ENCODE measurements at places on chromosomes 7 and 10. TPM values are rescaled to one million over a fixed set of nuclear protein-coding genes. Genes with fewer than 3 reads are reported as not detected.

GRCh38 chr7:128422842-128423241 is 13.1 kb upstream of the IMPDH1 start:
- no peak for DNase-seq

COL17A1 gene
- total RNA-seq: 7.5 TPM

- DNase-seq: no peak
These were observed 201.9 kb upstream of the KAT6B start for GRCh38 chr10:74624501-74624900.

FEZF1 gene
- not detected for total RNA-seq

LDB1 gene
- 47.2 TPM for total RNA-seq

GOLGA7B gene
- 0.12 TPM for total RNA-seq

- no peak for DNase-seq
These were observed 233.6 kb downstream of the SH2D4B start for GRCh38 chr10:80771285-80771684.

GRCh38 chr7:135262623-135263320 is 29.1 kb downstream of the STRA8 start:
- no peak for DNase-seq

All from hepatocyte (in vitro differentiated cells).